Progenitor cell of endocrine pancreas (in vitro differentiated cells): ENCODE measurements at places on chromosomes 7 and 10. TPM values are rescaled to one million over a fixed set of nuclear protein-coding genes. Genes with fewer than 3 reads are reported as not detected.

GRCh38 chr10:127267442-127267841, 71.1 kb upstream of the INSYN2A start:
- H3K27ac ChIP-seq, result no peak overlapping the region
- no peaks in the 10 kb centered on the region for H3K27me3 ChIP-seq
- no peak overlapping the region for H3K4me3 ChIP-seq
- H3K4me1 ChIP-seq, result no peaks in the 10 kb centered on the region
- peaks cover under 1% of the 10 kb centered on the region for H3K36me3 ChIP-seq

DNA sequence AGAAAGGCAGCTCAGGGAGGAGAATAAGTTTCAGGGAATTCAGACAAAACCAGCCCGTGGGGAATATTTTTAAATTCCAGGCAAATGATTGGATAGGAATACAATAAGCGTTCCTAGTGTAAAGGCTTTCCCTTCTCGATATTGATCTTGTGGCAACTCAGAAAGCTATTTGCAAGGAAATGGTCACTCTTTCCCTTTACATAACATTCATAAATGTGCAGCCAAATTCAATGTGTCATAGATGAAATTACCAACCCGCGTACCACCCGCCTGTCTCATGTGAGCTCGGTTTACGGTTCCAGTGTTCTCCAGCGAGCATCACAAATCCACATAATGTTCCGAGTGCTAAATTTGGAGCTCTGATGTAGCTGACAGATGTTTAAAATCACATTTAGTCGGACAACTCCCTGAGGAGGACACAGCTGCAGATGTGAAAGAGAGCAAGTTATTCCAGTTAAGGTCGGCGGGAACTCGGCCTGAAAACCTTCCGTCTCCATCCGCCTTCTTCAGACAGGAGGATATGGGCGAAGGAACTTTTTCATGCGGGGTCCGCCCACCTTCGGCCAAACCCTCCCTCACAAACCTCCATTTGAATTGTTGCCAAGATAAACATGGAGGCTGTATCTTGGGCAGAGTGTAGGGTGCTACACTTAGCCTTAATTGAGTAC, 327.0 kb downstream of the RNLS start:
- no peak overlapping the region for H3K27ac ChIP-seq
- H3K4me1 ChIP-seq, result peaks cover 13% of the 10 kb centered on the region
- H3K4me3 ChIP-seq, result no peak overlapping the region
- H3K27me3 ChIP-seq, result no peaks in the 10 kb centered on the region
- no peaks in the 10 kb centered on the region for H3K36me3 ChIP-seq
- DNase-seq, result no peak

DNA sequence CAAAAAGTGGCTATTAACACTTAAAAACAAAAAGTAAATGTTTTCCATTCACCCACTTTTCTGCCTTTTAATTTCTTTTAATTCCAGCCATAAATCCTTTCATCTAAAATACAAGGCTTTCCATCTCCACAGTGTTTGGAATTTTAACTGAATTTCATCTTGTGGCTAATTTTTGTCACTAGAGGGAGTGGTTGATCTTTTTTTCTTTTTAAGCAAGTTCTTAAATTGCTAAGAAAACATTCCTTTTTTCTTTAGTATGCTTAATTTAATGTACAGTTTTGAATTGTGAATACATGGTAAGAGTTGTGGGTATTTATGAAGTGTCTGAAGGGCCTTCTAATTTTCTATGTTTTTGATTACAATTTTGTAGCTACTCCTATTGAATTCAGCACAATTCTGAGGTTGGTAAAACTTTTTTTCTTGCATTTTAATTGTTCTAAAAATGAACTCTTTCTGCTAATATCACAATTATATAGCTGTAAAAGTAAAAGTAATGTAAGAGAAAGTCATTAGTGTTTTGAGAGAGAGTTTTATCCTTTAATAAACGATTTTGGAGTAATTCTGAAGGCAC, 54.9 kb upstream of the ANK3 start:
- no peak overlapping the region for H3K27ac ChIP-seq
- no peaks in the 10 kb centered on the region for H3K27me3 ChIP-seq
- no peak overlapping the region for H3K4me3 ChIP-seq
- peaks cover 10% of the 10 kb centered on the region for H3K4me1 ChIP-seq
- DNase-seq, result no peak

DNA sequence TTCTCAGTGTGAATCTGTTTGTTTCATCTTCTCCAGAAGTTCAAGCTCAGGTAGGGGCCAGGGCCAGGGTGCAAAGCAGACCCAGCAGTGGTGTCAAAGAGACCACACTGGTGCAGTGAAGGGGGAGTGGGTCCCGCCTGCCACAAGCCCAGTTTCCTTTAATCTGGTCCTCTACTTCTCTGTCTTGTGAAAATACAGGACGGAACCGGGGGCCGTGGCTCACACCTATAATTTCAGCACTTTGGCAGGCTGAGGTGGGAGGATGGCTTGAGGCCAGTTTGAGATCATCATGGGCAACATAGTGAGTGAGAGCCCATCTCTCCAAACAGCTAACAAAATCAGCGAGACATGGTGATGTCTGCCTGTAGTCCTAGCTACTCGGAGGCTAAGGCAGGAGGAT, 109.0 kb downstream of the SLIT1 start:
- H3K4me1 ChIP-seq, result no peaks in the 10 kb centered on the region
- no peaks in the 10 kb centered on the region for H3K36me3 ChIP-seq
- DNase-seq, result no peak
- peaks cover 28% of the 10 kb centered on the region for H3K27me3 ChIP-seq

- no peak overlapping the region for H3K4me3 ChIP-seq
- peaks cover 4% of the 10 kb centered on the region for H3K27me3 ChIP-seq
- no peak overlapping the region for H3K27ac ChIP-seq
- DNase-seq, result no peak
- no peaks in the 10 kb centered on the region for H3K36me3 ChIP-seq
Measured at GRCh38 chr7:68893411-68893810, 704.9 kb upstream of the AUTS2 start.

GRCh38 chr10:30813872-30814481, 184.4 kb upstream of the LYZL2 start:
- no peak for DNase-seq
- no peaks in the 10 kb centered on the region for H3K36me3 ChIP-seq
- peaks cover 30% of the 10 kb centered on the region for H3K4me1 ChIP-seq
- H3K27ac ChIP-seq, result peak overlapping the region; percentile 60

DNA sequence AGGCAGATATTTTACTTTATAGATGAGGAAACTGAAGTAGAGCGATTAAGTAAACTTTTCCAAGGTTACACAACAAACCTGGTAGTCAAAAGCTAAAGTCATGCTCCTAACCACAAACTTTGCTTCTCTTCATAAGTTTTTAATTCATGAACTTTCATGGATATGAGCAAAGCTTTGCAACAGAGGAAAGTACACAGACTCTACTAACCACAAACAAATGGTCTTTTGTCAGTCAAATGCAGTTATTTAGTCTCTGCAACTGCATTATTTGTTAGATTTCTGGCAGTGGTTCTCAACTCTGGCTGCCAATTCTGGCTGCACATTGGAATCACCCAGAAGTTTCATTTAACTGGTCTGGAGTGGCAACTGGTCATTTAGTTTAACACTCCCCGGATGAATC, 140.6 kb upstream of the TMEM168 start:
- H3K4me1 ChIP-seq, result peaks cover 17% of the 10 kb centered on the region
- peaks cover 5% of the 10 kb centered on the region for H3K36me3 ChIP-seq
- no peak for DNase-seq
- no peak overlapping the region for H3K4me3 ChIP-seq

DNA sequence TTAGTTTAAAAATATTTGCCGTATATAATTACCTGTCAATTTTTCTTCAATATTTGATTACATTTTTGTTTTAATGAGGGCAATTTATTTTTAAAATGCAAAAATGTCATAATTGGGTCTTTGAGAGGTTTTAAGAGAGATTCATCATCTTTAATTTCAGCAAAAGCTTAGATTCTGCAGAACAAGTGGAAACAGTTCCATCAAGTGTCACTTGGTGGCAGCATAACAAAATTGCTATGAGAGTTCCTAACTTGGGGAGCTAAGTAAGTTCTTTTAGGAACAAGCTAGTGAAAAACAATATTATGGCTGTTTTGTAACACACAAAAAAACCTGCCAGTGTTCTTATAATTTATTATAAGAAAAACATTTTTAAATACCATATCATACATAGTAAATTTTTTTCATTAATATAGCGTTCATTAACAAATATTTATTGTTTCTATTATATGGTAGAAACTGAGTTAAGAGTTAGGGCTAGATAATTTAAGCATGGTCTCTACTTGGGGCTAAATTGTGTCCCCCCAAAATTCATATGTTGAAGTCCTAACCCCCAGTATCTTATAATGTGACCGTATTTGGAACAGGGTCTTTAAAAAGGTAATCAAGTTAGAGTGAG, 155.2 kb downstream of the MAGI2 start:
- no peaks in the 10 kb centered on the region for H3K27me3 ChIP-seq
- peaks cover 8% of the 10 kb centered on the region for H3K4me1 ChIP-seq
- H3K27ac ChIP-seq, result no peak overlapping the region
- no peak overlapping the region for H3K4me3 ChIP-seq

- DNase-seq, result no peak
- no peak overlapping the region for H3K4me3 ChIP-seq
- H3K27me3 ChIP-seq, result peaks cover 4% of the 10 kb centered on the region
- no peaks in the 10 kb centered on the region for H3K4me1 ChIP-seq
Measured at GRCh38 chr10:86234541-86235270, 131.9 kb downstream of the GRID1 start.

DNA sequence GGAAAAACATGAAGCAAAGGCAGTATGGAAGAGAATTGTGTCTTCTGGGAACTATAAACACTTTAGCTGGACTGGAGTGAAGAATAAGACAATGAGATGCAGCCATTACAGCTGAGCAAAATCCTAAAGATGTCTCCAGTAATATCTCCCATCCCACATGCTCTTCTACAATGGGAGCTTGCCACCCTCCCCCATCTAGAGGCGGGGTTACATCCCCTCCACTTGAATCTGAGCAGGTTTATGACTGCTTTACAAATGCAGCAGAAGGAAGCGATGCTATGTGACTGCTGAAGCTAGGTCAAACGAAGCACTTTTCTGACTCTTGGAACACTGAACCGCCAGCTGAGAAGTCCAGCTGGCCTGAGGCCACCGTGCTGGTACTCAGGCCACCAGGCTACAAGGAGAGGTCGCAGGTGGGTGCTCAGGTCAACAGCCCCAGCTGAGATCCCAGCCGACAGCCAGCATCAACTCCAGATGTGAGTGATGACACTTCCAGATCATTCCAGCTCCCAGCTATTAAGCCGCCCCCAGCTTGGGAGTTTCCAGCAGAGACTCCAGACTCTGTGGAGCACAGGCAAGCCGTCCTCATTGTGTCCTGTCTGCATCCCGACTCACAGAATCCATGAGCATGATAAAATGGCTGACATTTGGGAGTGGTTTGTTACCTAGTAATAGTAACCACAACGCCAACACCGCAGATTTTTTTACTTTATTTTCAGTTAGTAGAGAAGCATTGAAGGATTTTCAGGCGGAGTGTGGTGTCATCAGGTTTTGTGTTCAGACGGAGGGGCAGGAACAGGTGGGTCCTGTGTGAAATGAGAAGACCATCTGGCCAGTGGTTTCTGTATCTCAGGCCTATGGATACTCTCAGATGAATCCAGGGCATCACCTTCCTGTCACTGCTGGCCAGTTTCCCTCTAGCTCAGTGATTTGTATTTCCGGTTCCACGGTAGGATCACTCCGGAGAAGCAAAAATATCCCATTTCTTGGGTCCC, 89.3 kb downstream of the NPY start:
- H3K4me1 ChIP-seq, result peaks cover 18% of the 10 kb centered on the region
- H3K27ac ChIP-seq, result no peak overlapping the region
- no peaks in the 10 kb centered on the region for H3K36me3 ChIP-seq
- DNase-seq, result no peak
- no peak overlapping the region for H3K4me3 ChIP-seq

DNA sequence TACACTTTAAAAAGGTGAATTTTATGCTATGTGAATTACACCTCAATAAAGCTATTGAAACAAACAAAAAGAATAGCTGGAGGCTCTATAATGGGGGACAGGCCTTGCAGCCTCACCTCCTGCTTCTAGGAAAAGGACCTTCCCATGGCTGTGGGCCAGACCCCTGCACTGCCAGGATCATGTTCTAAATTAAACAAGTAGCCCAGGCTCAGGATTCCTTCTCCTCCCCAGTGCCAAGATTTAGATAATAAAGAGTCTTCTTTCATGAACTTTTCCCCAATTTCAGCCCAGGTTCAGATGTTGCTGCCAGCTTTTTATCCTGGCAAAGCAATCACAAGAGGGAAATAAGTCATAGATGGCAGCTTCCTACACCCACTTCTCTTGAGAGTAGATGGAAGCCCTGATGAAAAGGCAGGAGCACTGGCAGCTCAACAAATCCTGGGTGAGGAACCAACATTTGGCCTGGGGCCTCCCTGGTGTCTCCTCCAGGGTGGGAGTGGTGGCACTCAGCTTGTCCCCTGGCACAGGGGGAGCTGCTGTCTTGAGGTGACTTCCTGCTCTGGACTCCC, 22.2 kb upstream of the CAMK2B start:
- no peak overlapping the region for H3K4me3 ChIP-seq
- no peak overlapping the region for H3K27ac ChIP-seq
- no peaks in the 10 kb centered on the region for H3K4me1 ChIP-seq
- no peaks in the 10 kb centered on the region for H3K36me3 ChIP-seq
- peaks cover 19% of the 10 kb centered on the region for H3K27me3 ChIP-seq

DNA sequence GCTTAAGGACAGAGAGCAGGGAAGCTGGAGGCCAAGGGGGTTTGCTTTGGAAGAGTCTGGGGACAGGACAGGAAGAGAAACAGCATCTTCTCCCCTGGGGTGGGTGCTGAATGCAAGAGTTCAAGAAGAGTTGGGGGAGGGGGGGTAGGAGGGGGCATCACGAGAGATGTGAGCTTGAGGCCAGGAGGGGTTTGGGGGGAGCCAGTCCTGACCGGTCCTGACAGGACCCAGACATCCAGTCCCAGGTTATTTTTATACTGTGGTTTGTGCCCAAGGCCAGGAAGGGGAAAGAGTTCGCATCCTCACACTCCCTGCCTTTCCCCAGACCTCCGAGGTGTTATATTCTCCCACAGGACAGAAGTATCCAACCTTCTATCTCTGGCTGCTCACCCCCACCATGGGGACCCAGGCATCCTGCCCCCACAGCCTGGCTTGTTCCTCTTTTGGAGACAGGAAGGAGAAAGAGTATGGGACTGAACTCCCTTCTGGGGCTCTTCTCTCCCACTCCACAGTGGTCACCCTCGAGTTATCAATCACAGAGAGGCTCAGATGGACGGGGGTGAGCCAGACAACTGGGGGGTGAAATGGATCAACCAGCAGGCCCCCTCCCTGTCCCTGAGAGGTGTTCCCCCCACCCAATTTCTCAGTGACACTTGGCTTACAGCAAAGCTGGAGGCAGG, 2.8 kb downstream of the TSC22D4 start:
- H3K4me1 ChIP-seq, result peaks cover 9% of the 10 kb centered on the region
- DNase-seq, result no peak
- H3K27me3 ChIP-seq, result no peaks in the 10 kb centered on the region
- H3K36me3 ChIP-seq, result no peaks in the 10 kb centered on the region
- H3K4me3 ChIP-seq, result no peak overlapping the region
- no peak overlapping the region for H3K27ac ChIP-seq

GRCh38 chr7:882336-883035, 6.1 kb downstream of the GET4 start:
- H3K4me1 ChIP-seq, result peaks cover 18% of the 10 kb centered on the region
- H3K36me3 ChIP-seq, result no peaks in the 10 kb centered on the region
- no peak for DNase-seq
- no peaks in the 10 kb centered on the region for H3K27me3 ChIP-seq
- no peak overlapping the region for H3K4me3 ChIP-seq

Gene FAM25A
- total RNA-seq, result not detected in 2 replicates

Gene ASZ1
- not detected in 2 replicates for total RNA-seq
